ENCODE measurements at places on chromosomes 16 and 17.

DNA sequence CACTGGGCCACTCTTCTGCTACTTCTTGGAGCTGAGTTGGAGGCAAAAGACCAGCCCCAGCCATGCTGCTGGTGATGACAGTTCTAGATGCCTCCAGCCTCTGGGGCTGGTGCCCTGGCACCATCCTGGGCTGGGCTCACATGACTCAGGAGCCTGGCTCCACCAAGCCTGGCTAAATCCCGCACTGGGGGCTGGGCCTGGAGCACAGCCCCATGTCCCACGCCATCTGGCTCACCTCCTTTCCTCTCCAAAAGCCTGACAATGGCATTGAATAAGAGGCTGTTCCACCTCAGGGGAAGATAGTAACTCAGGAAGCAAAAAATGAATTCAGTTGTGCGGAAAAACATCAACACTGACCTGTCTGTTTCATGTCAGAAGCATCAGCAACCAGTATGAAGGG lies 45.1 kb upstream of the MTSS2 start:
- H3K27me3 ChIP-seq, result no peaks in the 10 kb centered on the region
- H3K4me1 ChIP-seq, result peaks cover 5% of the 10 kb centered on the region

DNA sequence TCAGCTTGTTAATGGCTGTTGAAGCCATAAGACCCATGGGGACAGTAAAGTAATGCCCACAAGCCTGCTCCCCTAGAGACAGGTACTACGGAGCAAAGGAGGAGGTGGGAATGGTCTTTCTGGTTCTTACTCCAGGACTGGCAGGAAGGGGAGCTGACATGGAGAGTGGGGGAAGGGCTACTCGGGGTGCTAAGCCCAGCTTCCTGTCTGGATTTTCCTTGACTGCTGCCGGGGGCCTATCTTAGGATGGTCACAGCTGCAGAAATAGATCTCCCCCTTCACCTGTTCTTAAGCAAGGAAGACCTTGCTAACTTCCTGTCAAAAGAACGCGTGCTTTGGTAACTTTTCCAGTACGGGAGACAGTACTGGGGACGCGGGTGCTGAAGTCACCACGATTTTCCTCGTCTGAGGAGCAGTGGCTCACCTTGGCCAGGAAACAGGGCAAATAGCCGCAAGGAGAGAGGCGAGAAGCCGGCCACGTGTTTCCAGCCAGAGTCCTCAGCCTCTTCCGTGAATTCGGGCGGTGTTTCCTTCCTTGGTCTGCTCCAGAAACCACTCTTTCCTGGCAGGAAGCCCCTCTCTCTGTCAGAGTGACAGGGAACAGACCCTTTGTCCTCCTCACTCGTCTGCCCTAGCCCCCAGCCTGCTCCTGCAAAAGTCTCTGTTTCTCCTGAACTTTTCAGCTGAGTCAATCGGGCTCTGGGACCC lies 656 bp upstream of the PRR29 start:
- peak overlapping the region; percentile 89 for H3K4me3 ChIP-seq
- DNase-seq, result no peak
- peaks cover 2% of the 10 kb centered on the region for H3K36me3 ChIP-seq
- no peaks in the 10 kb centered on the region for H3K27me3 ChIP-seq
- H3K27ac ChIP-seq, result peak overlapping the region; percentile 80

DNA sequence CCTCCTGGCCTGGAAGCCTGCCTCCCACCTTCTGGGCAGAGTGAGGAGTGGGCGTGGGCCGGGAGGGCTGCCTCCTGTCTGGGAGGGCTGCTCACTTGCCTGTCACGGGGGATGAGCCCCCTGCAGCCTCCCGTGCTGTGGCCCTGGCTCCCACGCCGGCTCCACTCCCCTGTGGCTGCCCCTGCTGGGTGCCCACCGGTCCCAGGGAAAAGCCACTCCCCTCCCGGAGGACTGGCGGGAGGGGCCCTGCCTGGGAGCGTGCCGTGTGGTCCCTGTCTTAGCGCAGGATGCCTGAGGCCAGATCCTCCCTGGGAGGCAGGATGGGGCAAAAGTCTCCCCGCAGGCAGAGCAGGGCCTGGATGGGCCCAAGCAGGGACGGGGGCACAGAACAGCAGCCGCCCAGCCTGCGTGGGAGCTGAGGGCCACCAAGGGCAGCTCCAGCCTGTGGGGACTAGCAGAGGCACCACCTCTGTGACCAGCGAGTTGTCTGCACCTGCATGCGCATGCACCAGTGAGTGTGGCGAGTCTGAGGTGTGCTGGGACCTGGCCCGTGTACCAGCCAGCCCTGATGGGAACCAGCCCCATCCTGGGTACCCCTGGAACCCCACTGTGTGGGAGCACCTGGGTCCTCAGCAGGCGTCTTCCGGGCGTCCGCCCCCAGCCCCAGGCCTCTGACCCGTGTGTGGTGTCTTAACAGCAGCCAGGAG lies 339.9 kb downstream of the SEC14L1 start:
- peaks cover 19% of the 10 kb centered on the region for H3K36me3 ChIP-seq
- no peak overlapping the region for H3K4me3 ChIP-seq
- no peaks in the 10 kb centered on the region for H3K27me3 ChIP-seq
- DNase-seq, result no peak

DNA sequence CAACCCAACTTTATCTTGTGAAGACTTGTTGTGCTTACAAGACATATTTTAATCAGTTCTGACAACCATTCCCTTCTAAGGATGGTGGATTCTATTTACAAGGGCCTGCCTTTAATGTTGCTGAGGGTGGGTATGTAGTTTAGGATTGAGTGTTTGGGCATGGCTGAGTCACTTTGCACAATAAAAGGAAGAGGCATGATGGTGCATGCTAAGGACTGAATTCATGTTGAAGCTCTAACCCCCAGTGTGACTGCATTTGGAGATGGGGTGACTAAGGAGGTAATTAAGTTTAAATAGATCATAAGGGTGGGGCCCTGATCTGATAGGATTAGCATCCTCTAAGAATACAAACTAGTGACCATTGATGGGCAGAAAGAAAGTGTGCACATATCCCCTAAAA lies 196.1 kb upstream of the HS3ST3A1 start:
- no peak overlapping the region for H3K4me3 ChIP-seq
- no peaks in the 10 kb centered on the region for H3K36me3 ChIP-seq
- DNase-seq, result no peak
- H3K27ac ChIP-seq, result no peak overlapping the region
- no peaks in the 10 kb centered on the region for H3K27me3 ChIP-seq

GRCh38 chr16:16122264-16122663 lies 101.0 kb downstream of the ABCC6 start:
- no peaks in the 10 kb centered on the region for H3K27me3 ChIP-seq
- no peak overlapping the region for H3K4me3 ChIP-seq
- peaks cover 31% of the 10 kb centered on the region for H3K36me3 ChIP-seq
- H3K4me1 ChIP-seq, result peaks cover 13% of the 10 kb centered on the region
- no peak for DNase-seq

GRCh38 chr16:88393571-88393970 lies 10.8 kb downstream of the ZNF469 start:
- H3K27me3 ChIP-seq, result peaks cover 35% of the 10 kb centered on the region
- DNase-seq, result no peak
- no peak overlapping the region for H3K27ac ChIP-seq
- H3K4me1 ChIP-seq, result no peaks in the 10 kb centered on the region

- peak overlapping the region; percentile 81 for H3K4me3 ChIP-seq
- peaks cover 14% of the 10 kb centered on the region for H3K36me3 ChIP-seq
- H3K4me1 ChIP-seq, result peaks cover 29% of the 10 kb centered on the region
- no peak for DNase-seq
Observed at GRCh38 chr17:48647963-48648245, 21.7 kb upstream of the HOXB9 start.

DNA sequence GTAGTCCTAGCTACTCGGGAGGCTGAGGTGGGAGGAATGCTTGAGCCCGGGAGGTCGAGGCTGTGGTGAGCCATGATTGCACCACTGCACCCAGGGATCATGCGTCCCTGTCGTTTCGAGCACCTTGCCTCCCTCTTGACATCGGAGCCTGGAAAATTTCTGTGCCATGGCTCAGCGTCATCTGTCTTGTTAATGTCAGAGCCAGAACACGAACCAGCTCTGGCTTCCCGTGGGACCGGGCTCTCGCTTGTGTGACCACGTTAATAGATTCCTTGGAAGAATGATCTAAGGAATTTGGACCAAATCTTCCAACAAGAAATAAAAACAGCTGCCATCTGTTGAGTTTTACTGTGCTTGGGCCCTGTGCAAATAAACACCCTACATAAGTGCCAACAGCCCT lies 117.7 kb downstream of the ABCC1 start:
- H3K4me3 ChIP-seq, result no peak overlapping the region
- H3K36me3 ChIP-seq, result peaks cover 31% of the 10 kb centered on the region
- DNase-seq, result no peak
- H3K27ac ChIP-seq, result no peak overlapping the region

DNA sequence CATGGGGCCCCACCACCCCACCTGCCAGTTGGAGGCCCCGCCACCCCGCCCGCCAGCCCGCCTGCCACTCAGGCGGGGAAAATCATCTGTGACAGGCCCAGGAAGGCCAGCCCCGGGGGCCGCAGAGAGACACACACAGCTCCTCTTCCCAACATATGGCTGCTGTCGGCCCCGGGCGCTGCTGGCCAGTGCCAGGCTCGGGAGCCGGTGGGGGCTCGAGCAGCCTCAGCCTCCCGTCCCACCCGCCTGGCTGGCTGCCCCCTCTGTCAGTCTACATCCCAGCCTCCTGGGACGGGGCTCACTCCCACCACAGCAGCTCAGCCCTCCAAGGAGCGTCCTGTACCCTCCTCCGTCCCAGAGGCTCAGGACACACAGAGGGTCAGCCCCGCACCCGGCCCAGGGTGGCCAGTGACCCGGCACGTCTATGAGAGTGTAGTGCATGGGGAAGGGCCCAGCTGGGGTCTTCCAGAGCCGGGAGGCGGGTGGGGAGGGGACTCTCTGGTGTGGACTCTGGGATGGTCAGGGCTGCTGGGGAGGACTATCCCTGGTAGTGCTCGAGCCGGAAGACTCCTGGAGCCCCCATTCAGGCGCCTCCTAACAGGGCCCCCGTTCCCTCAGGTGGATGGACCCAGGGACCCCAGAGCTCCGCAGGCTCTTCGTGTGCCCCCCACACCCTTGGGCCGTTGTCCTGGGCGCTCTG lies 3.6 kb upstream of the PRR35 start:
- no peak overlapping the region for H3K27ac ChIP-seq
- H3K4me3 ChIP-seq, result no peak overlapping the region
- no peak for DNase-seq
- H3K27me3 ChIP-seq, result peaks cover 10% of the 10 kb centered on the region

- no peak overlapping the region for H3K4me3 ChIP-seq
- no peaks in the 10 kb centered on the region for H3K4me1 ChIP-seq
- peaks cover 28% of the 10 kb centered on the region for H3K27me3 ChIP-seq
- no peak for DNase-seq
- H3K36me3 ChIP-seq, result peaks cover 2% of the 10 kb centered on the region
Observed at GRCh38 chr16:82108100-82108499, 61.9 kb downstream of the MPHOSPH6 start.

- H3K4me3 ChIP-seq, result no peak overlapping the region
- peaks cover 53% of the 10 kb centered on the region for H3K4me1 ChIP-seq
- no peak for DNase-seq
Observed at GRCh38 chr16:84103678-84104077, 13.1 kb downstream of the MBTPS1 start.

DNA sequence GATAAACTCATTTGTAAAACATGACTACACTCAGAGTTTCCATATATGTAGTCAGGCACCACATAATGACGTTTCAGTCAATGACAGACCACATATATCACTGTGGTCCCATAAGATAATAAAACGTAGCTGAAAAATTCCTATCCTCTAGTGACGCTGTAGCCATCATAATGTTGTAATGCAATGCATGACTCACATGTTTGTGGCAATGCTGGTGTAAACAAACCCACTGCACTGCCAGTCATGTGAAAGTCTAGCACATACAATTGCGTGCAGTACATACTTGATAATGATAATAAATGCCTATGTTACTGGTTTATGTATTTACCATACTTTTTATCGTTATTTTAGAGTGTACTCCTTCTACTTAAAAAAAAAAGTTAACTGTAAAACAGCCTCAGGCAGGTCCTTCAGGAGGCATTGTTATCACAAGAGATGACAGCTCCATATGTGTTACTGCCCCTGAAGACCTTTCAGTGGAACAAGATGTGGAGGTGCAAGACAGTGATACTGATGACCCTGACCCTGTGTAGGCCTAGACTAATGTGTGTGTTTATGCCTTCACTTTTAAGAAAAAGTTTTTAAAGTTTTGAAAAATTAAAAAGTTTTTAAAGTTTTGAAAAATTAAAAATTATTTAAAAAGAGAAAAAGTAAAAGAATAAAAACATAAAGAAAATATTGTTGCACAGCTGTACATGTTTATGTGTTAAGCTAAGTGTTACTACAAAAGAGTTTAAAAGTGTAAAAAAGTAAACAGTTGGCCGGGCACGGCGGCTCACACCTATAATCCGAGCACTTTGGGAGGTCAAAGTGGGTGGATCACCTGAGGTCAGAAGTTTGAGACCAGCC lies 9.0 kb downstream of the STAT5B start:
- H3K27ac ChIP-seq, result peak overlapping the region; percentile 98
- H3K4me1 ChIP-seq, result peaks cover 47% of the 10 kb centered on the region
- H3K4me3 ChIP-seq, result peak overlapping the region; percentile 38
- H3K36me3 ChIP-seq, result peaks cover 24% of the 10 kb centered on the region
- no peaks in the 10 kb centered on the region for H3K27me3 ChIP-seq

DNA sequence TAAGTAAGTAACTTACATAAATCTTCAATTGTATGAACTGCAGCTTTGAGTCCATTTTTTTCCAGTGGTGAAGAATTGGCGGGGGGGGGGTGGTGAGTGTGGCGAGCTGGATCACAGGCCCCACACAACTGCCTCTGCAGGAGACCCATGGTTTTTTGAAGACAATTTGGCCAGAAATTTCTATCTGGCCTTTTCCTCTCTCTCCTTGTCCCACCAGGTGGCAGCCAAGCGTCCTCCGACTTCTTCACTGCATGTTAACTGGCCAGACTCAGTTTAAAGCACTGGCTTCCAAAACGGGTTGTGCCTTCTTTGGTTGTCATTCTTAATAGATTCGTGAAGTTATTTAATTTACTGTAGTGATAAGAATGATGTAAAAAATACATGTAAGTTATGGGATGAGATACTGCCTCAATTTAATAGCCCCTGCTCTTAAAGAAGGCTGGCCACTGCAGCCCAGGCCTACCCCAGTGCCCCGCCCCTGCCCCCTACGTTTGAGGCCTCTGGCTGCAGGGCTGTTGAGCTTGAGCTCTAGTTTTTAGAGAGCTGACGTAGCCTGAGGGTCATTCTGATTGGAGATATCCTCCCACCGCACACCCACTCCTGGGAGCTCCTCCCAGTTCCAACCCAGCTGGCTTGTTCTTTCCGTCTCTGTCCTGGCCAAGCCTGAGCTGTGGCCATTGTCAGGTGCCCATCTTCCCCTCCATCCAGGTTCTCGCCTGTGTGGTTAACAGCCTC lies 36.4 kb downstream of the AKAP1 start:
- no peaks in the 10 kb centered on the region for H3K4me1 ChIP-seq
- no peak overlapping the region for H3K27ac ChIP-seq
- no peak overlapping the region for H3K4me3 ChIP-seq
- no peak for DNase-seq
- H3K27me3 ChIP-seq, result no peaks in the 10 kb centered on the region

All from central memory CD8-positive, alpha-beta T cell (primary cell).